ENCODE measurements at places on chromosomes 11 and 22. TPM values are rescaled to one million over a fixed set of nuclear protein-coding genes. Genes with fewer than 3 reads are reported as not detected.
A peak's percentile ranks its signal among the peaks of the same experiment; 100 is the strongest.

- no peak for DNase-seq
- H3K36me3 ChIP-seq: no peaks in the 10 kb centered on the region
- H3K27ac ChIP-seq: no peak overlapping the region
- peak overlapping the region; percentile 40 for H3K4me3 ChIP-seq
These were observed 583 bp upstream of the RRAS2 start for GRCh38 chr11:14359501-14360031.

DNA sequence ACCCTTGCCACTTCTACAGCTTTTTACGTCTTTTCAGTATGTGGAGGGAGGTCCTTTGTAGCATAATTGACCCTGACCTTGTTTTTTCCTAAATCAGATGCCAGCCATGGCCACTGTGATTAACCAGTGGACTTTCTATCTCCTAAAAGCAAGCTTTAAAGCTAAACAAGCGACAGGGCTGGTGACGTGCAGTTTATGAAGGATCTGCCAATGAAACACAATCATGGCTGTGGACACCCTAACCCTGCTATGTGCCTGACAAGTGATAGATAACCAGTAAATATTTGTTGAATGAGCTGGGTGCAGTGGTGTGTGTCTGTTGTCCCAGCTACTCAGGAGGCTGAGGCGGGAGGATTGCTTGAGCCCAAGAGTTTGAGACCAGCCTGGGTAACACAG lies 64.2 kb downstream of the LIF start:
- no peak overlapping the region for H3K27ac ChIP-seq
- H3K4me1 ChIP-seq: peaks cover 42% of the 10 kb centered on the region
- DNase-seq: no peak
- no peaks in the 10 kb centered on the region for H3K36me3 ChIP-seq
- no peaks in the 10 kb centered on the region for H3K27me3 ChIP-seq
- H3K4me3 ChIP-seq: no peak overlapping the region

DNA sequence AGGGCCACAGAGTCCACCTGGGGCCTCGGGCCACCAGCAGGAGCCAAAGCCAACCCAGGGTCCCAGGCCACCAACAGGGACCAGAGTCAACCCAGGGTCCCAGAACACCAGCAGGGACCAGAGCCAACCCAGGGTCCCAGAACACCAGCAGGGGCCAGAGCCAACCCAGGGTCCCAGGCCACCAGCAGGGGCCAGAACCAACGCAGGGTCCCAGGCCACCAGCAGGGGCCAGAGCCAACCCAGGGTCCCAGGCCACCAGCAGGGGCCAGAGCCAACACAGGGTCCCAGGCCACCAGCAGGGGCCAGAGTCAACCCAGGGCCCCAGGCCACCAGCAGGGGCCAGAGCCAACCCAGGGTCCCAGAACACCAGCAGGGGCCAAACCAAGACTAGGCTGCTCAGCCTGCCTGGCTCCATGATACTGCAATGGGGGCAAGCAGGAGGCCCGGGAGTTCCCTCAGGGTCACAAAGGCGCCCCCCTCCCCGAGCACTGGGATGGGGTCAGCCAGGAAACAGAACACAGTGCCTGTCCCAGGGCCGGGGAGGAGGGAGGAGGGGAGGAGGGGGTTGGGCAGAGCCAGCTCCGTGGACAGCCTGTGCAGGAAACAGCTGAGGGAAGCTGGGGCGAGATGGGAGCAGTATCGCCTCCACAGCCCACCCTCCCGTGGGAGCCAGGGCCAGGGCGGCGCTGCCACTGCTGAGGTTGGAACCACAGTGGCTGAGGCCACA lies 62.0 kb upstream of the PRR5 start:
- DNase-seq: no peak
- no peaks in the 10 kb centered on the region for H3K36me3 ChIP-seq
- H3K27ac ChIP-seq: no peak overlapping the region

DNA sequence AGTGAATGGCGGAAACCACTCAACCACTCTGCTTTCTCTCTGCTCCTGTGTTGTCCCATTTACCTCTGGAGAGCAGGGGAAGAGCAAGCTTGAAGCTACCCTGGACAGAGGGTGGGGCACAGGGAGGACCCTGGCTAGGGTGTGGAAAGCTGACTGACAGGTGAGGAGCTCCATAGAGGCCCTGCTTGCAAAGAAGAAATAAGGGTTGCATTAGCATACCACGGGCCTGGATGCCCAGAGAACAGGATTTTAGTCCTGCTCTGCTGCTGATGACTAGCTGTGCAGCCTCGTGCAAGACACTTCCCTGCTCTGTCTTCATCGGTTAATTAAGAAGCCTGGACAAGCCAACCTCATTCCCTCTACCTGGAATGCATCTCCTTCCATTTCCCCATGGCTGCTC lies 135.0 kb downstream of the BUD13 start:
- H3K36me3 ChIP-seq: no peaks in the 10 kb centered on the region
- DNase-seq: no peak
- no peak overlapping the region for H3K4me3 ChIP-seq
- no peaks in the 10 kb centered on the region for H3K4me1 ChIP-seq

DNA sequence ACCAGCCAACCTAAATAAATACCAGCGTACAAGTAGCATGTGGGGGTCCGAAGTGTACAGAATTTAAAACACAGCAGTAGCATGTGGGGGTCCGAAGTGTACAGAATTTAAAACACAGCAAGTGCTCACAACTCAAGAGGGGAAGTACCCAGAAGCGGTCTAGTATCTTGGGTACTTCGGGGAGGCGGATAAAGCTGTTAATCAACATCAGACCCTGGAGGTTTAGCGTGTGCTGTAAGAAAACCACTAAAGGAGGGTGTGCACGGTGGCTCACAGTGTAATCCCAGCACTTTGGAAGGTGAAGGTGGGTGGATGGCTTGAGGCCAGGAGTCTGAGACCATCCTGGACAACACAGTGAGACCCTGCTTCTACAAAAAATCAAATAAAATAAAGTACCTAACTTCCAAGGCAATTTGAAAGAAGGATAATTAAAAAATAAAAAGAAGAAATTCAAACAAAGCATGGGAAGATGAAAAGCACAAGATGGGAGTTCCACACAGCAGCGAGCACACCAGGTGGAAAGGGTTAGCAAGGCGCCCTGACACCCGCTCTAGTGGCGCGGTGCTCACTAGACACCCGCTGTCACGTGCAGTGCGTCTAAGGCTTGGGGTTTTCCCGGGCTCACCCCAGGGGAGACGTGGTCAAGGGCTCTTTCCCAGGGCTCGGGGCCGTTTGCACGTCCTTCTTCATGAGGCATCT lies 35.0 kb upstream of the MOB2 start:
- no peak overlapping the region for H3K27ac ChIP-seq
- peaks cover 25% of the 10 kb centered on the region for H3K4me1 ChIP-seq
- H3K36me3 ChIP-seq: peaks cover 5% of the 10 kb centered on the region

DNA sequence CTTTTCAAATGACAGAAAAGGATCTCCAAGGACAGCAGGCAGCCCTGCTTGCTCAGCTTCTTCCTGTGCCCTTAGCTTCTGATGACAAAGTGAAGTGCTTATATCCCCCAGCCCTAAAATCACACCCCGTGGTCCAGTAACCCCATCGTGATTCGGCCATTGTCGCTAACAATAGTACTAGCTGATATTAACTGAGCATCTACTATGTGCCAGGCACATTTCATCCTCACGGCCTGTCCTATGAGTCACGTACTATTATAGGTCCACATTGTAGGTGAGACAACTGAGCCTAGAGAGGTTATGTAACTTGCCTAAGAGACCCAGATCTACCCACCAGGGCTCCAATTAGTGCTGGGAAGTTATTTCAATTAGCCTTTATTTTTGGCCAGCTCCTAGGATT lies 6.1 kb downstream of the SCN4B start:
- no peak overlapping the region for H3K27ac ChIP-seq
- peaks cover 30% of the 10 kb centered on the region for H3K27me3 ChIP-seq
- H3K4me3 ChIP-seq: no peak overlapping the region
- H3K36me3 ChIP-seq: no peaks in the 10 kb centered on the region

GRCh38 chr11:72635309-72635915 lies 38.8 kb downstream of the PDE2A start:
- no peaks in the 10 kb centered on the region for H3K4me1 ChIP-seq
- H3K36me3 ChIP-seq: no peaks in the 10 kb centered on the region
- no peak overlapping the region for H3K27ac ChIP-seq
- no peak overlapping the region for H3K4me3 ChIP-seq
- peaks cover 2% of the 10 kb centered on the region for H3K27me3 ChIP-seq

- no peak overlapping the region for H3K4me3 ChIP-seq
- no peak overlapping the region for H3K27ac ChIP-seq
- no peaks in the 10 kb centered on the region for H3K4me1 ChIP-seq
- H3K27me3 ChIP-seq: no peaks in the 10 kb centered on the region
- no peak for DNase-seq
- H3K36me3 ChIP-seq: no peaks in the 10 kb centered on the region
These were observed 799.6 kb upstream of the ARHGAP42 start for GRCh38 chr11:99887481-99887880.

- no peak overlapping the region for H3K27ac ChIP-seq
- no peaks in the 10 kb centered on the region for H3K36me3 ChIP-seq
- no peak for DNase-seq
- H3K27me3 ChIP-seq: no peaks in the 10 kb centered on the region
These were observed 13.5 kb upstream of the OAF start for GRCh38 chr11:120197251-120197891.

DNA sequence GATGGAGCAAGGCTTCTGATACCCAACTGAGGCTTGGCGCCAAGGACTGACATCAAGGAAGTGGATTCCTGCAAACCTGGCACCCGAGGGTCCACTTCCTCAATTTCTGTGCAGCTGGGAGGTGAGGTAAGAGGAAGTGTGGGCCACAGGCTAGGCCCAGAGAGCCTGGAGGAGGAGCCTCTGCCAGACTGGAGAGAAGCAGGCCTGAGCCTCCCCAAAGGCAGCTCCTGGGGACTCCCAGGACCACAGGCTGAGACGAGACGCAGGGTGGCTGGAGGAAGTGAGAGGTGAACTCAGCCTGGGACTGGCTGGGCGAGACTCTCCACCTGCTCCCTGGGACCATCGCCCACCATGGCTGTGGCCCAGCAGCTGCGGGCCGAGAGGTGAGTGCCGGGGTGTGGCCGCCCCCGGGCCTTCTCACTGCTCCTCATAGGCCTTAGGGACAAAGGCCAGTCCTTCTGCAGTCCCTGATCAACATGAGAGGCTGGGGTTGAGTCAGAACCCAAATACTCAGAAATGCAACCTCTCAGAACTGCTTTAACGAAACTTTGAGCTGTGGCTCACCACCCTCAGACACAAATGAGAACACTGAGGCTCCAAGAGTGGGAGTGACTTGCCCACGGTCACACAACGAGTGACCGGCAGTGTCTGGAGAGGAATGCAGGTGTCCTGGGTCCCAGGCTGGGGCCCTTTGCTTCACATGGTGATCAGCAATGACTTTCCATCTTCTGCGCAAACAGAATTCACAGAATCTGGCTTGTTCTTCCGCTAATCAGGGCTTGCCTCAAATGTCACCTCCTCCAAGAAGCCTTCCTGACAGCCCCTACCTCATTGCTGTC lies at the start of gene NCF4:
NCF4 (plus strand) TSS at position 186 of the 839 bp plus-strand sequence; CDS start at position 352, 166 bp downstream.
- peak within 1 kb of the TSS; percentile 79 for H3K27ac ChIP-seq
- no peaks in the 10 kb centered on the region for H3K27me3 ChIP-seq
- H3K4me3 ChIP-seq: peak within 1 kb of the TSS; percentile 80
- H3K4me1 ChIP-seq: peaks cover 32% of the 10 kb centered on the region

DNA sequence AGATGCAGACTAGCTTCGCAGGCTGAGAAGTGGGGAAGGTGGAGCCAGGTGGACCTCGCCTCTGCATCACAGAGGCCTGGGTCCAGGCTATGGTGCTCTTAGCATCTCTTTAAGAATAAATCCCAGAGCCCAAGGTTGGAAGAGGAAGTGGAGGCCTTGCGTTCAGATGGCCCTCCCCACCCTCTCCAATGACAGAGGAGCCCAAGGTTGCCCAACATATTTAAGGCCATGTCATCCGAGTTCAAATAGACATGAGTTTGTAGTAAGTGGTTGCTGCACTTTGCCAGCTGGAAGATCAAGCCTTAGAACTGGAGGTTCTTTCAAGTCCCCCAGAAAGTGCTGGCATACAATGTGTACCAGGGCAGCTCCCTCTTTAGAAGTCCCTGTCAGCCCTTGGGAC lies 47.1 kb upstream of the HORMAD2 start:
- no peak overlapping the region for H3K4me3 ChIP-seq
- H3K4me1 ChIP-seq: no peaks in the 10 kb centered on the region
- H3K27ac ChIP-seq: no peak overlapping the region
- no peaks in the 10 kb centered on the region for H3K36me3 ChIP-seq

DNA sequence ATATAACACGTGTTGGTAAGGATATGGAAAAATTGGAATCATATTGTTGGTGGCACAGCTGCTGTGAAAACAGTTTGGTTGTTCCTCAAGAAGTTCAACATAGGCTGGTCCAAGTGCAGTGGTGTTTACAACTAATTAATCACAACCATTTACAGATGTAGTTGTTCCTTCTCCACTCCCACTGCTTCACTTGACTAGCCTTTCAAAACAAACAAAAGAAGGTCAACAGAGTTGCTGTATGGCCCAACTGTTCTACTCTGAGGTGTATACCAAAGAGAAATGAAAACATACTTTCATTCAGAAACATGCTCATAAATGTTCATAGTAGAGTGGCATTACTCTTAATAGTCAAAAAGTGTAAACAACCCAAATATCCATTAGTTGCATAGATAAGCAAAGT lies 36.6 kb upstream of the ACAT1 start:
- H3K4me3 ChIP-seq: no peak overlapping the region
- H3K27me3 ChIP-seq: no peaks in the 10 kb centered on the region
- DNase-seq: no peak
- no peaks in the 10 kb centered on the region for H3K4me1 ChIP-seq

DNA sequence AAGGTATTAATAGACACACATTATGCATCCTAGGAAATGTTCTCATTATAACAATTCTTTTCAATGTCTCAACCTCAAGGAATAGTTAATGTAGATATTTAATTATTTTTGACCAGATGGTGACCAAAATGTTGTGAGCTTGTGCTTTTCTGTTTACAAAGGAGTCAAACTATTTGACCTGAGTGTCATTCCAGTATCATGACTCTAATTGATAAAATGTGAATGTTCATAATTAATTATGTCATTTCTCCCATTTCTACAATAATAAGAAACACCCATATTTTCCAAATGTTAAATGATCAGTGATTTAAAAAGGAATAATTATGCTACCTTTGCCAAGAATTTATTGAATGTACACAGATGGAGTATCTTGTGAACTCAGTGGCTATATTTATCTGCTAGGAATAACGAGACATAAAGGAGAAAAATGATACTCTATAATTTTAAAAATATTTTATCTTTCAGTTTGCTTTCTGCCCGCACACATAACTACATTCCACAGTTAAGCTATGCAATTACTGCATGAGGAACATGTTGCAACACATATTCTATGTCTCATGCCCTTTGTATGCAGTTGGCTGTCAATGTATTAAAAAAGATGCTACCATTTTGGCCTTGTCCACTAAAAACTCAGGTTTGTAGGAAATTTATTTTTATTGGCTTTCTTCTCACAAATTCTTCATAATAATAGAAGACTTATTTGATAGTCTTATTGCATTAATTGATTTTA lies 376.7 kb upstream of the CCDC179 start:
- no peak overlapping the region for H3K4me3 ChIP-seq
- DNase-seq: no peak
- H3K27ac ChIP-seq: no peak overlapping the region
- H3K27me3 ChIP-seq: no peaks in the 10 kb centered on the region

Gene P2RY2
- polyA plus RNA-seq: not detected

Gene KCNQ1
- 6.8 TPM for polyA plus RNA-seq

Gene SCGB1D4
- polyA plus RNA-seq: not detected

Gene LMNTD2
- polyA plus RNA-seq: 0.87 TPM

Gene OR8D4
- not detected for polyA plus RNA-seq

Gene CDON
- not detected for polyA plus RNA-seq

Gene DNAJB7
- 0.23 TPM for polyA plus RNA-seq
